ENCODE measurements at places on chromosomes 12 and 14.

- DNase-seq: no peak
Measured at GRCh38 chr12:11876307-11876706, 194.4 kb upstream of the BCL2L14 start.

DNA sequence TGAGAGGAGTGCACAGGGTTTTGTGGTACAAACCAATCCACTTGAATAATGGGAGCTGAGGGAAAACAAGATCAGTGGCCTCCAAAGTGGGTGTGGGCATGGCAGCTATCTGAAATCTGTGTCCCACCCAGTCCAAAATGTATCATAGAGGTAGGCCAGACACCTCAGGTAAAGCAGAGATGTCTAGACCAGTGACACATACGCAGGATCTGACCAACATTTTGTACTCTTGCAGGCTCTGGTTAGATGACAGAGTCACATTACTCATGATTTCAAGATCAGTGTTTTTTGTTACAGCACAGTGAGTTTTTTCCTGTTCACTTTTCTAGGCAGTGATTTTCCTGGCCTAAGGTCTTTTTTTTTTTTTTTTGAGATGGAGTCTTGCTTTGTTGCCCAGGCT is 211.8 kb downstream of the PCNX1 start:
- DNase-seq: no peak

- no peak for DNase-seq
Measured at GRCh38 chr12:53698948-53699677, 23.2 kb upstream of the ATP5MC2 start.

DNA sequence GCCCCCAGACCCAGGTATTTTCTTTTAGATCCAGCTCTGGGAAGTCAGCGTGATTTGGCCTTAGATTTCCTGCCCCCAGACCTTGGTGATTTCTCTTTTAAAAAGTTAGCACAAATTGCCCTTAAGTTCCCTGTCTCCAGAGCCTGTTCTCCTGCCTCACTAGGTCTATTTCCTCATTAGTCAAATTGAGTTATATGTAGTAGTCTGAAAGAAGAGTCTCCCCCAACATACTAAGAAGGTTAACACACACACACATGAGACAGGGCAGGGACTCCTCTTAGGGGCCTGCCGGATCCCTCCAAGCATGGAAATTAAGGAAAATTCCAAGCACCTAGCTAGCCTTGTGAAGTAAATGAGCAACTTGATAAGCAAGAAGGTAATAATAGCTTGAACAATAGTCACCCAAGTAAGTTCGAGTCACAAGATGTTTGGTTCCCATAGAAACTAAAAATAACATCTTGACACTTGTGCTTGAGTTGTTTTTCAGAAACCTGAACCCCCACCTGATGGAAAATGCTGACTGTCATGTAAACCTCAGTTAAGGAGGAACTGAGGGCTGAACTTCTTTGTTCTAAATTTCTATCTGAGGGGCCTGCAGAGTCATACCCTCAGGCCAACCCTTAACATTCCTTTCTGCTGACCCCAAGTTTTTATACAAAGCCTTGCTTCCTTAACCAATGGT is 51.6 kb downstream of the CAND1 start:
- DNase-seq: no peak

- no peak for DNase-seq
Measured at GRCh38 chr12:89264837-89265236, 87.5 kb downstream of the DUSP6 start.
